ENCODE measurements at places on chromosomes 12 and 14.

GRCh38 chr12:32454075-32454474, 54.7 kb downstream of the FGD4 start:
- DNase-seq: no peak

- DNase-seq: no peak
These were observed 147.6 kb downstream of the CRADD start for GRCh38 chr12:93824514-93825500.

GRCh38 chr12:56206452-56207166, 15.1 kb downstream of the RNF41 start:
- no peak for DNase-seq

DNA sequence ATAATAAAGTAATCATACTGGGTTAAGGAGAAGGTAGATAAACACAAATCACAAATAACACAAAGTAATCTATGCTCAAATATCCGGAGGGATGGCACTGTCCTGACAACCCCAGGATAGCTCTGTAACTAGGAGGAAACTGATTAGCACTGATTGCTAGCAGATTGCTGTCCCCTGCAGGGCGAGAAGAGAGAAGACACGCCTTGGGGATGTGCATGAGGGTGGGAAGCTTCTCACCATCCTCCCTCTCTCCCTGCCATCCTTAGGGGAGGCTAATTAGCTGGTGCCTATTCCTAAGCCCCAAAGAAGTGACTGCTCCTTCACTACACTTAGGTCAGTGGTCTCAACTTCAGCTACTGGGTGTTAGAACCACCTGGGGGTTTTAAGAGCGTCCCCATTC, 27.0 kb upstream of the TMEM260 start:
- DNase-seq: no peak

DNA sequence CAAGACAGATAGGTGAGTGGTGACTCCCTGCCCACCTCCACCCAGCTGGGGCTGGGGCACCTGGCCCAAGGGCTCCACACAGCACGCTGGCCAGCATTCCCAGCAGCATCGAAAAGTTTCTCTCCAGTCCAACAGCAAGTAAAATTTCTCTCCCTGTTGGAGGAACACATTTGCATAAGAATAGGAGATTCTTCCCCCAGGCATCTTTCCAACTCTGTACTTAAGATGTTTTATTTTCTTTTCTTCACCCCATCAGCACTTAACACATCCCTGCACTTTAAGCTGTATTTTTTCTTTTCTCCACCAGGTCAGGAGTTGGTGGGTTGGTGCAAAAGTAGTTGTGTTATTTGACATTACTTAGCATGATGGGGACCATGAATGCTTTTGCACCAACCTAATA, 47.2 kb downstream of the OR9K2 start:
- DNase-seq: no peak

DNA sequence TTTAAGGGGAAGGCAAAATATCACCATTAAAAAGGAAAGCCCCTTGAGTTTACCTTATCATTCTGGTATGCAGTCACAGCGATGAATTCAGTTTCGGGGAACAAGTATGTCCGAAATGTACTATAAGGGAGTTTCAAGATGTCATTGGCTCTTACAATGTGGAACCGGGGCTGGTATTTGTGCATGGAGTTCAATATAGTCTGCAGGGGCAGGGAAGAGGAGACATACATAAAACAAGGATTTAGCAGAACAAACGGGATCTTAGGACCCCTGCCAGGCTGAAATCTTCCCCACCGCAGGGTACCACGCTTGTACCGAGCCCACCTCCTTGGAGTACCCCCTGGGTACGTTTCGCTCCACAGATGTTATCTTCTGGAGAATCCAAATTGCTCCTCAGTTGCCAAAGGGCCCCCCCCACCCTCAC, 4.5 kb downstream of the TBX3 start:
- DNase-seq: no peak

- no peak for DNase-seq
These were observed 89.2 kb upstream of the TMEM260 start for GRCh38 chr14:56490379-56490778.

GRCh38 chr12:123075087-123075645, 75.7 kb downstream of the PITPNM2 start:
- no peak for DNase-seq

DNA sequence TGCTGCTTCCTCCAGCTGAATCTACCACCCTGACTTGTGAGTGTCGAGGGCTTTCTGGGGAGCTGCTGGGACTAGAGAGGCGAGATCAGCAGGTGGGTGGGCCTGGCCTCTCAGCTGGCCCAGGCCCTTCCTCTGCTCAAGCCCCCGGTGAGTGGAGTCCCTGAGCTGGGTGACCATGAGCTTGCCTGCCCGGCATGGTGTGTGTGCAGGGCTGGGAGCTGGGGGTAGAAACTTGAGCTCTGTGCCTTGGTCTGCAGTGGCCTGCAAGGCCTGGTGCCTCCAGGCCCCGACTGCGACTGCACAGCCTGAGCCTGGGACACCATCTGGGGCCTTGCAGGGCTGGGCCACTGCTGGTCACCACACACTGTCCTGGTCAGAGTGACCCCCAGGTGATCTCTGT, 67.4 kb downstream of the KIF26A start:
- no peak for DNase-seq

DNA sequence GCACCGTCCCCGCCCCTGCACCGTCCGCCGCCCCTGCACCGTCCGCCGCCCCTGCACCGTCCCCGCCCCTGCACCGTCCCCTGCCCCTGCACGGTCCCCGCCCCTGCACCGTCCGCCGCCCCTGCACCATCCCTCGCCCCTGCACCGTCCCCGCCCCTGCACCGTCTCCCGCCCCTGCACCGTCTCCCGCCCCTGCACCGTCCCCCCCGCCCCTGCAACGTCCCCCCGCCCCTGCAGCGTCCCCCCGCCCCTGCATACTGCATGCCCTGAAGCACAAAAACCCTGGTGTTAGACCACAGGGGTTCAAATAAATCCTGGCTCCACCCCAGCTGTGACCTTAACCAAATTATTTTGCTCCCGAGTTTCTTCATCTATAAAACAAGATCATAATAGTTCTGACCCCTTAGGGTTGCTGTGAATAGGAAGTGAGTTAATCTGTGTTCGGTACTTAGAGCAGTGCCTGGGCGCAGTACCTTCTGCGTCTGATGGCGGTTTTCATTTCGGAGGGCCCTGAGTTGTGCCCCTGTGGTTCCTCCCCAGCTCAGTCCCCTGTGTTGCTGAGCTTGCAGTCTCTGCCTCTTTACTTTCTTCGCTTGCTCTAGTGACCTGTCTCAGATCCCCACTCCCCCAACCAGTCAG, 38.1 kb downstream of the ESRRB start:
- no peak for DNase-seq

GRCh38 chr12:68641138-68641537, 30.4 kb downstream of the RAP1B start:
- DNase-seq: peak; percentile 5

- DNase-seq: no peak
These were observed 1.0 kb downstream of the IGFBP6 start for GRCh38 chr12:53098354-53098981.

DNA sequence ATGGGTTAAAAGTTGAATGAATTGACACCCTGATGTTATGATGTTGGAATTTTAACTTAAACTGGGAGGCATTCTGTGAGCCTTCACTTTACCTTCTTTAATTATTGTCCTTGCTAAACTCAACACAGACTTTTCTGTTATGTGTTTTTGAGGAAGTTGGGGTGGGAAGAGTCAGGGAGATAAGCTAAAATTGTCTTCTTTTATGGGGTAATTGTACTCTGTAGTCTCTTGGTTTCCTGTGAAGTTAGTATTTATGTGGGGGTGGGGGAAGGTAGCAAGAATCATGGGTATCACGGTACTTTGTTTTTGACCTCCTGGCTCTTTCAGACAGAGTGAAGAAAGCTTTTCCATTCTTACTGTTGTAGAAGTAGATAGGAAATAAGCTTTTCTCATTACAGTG, 32.9 kb downstream of the RAB21 start:
- no peak for DNase-seq

DNA sequence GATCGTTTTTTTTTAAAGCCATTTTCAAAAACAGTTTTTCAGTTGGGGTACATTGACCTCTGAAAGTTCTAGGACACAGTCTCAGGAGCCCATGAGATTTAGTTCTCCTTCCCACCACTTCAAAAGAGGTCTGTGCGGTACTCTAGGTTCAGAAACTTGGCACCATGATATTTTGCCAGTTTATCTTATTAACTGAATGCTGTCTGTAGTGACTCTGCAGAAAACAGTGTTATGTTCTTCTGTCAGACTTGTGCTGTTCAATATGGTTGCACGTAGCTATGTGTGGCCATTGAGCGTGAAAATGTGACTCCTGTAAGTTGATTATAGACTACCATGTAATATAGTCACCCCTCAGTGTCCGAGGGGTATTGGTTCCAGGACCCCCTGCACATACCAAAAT, 35.9 kb downstream of the CRADD start:
- DNase-seq: no peak

DNA sequence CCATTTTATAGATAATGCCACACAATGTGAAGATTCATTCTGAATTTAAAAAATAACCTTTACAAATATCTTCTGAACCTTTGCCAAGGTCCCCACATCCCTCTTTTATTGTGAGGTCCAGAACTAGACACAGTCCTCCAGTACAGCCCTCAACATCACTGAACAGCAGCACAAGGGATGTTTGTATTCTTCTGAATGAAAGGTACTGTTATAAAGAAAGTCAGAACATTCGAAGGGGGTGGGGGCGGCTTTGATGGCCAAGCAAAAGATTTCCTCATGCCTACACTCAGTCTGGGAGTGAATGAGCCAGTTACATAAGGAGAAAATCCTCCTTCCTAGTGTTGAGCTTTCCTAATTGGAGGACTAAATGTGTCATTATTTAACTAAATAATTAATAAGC, 77.3 kb downstream of the PPM1A start:
- no peak for DNase-seq

- no peak for DNase-seq
These were observed 197.5 kb upstream of the TMEM132C start for GRCh38 chr12:128069359-128069997.

GRCh38 chr14:33237115-33237740, 298.5 kb downstream of the NPAS3 start:
- DNase-seq: no peak

- DNase-seq: no peak
These were observed 10.1 kb downstream of the NOC4L start for GRCh38 chr12:132154341-132154761.

GRCh38 chr12:119949145-119949544, 39.9 kb upstream of the BICDL1 start:
- DNase-seq: no peak

GRCh38 chr14:39417014-39417413, 15.2 kb downstream of the FBXO33 start:
- no peak for DNase-seq

DNA sequence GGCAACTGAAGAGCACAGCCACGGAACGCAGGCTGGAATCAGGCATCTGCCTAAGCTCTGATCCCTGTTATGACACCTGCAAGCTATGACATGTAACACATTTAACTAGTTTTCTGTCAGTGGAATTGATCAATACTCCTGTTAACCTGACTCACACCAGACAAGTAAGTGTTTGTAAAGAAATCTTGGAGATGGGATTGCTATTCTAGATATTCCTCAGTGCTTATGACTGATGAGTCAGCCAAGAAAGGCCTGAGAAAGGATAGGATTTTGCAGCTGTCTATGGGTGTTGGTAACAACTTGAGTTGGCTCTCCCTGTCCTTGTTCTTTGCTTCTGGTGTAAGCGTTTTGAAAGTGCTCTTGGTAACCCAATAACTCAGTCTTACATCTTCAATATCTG, 110.5 kb downstream of the GPR135 start:
- DNase-seq: no peak

- DNase-seq: no peak
These were observed 51.1 kb downstream of the APAF1 start for GRCh38 chr12:98696036-98696646.

- no peak for DNase-seq
These were observed 66.4 kb downstream of the PAPOLA start for GRCh38 chr14:96568621-96569020.

GRCh38 chr14:99377951-99378350, 102.7 kb downstream of the SETD3 start:
- no peak for DNase-seq

GRCh38 chr12:52353766-52354165, 13.5 kb downstream of the KRT85 start:
- no peak for DNase-seq

- no peak for DNase-seq
These were observed 1.2 kb downstream of the ITGA5 start for GRCh38 chr12:54417712-54418440.

DNA sequence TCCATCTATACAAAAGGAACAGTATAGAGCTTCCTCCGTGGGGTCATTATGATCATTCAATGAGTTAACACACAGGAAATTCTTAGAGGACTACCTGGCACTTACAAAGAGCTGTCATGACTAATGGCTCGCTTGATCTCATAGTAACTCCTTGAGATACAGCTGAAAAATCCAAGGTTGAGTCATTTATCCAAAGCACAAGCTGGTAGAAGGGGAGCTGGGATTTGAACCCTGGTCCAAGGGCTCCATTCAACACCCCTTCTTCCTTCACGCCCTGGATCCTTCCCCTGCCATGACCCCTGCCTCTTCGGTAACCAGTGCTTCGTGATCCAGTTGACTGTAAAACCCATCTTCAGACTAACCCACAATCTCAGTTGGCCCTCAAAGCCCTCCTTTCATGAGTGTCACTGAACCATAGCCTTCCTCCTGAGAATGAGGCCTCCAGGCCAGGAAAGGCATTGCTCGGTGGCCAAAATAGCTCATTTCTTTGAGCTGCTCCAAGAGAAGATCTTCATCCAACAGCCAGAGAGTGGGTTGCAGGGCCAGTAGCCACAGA, 7.8 kb downstream of the ZFP36L1 start:
- DNase-seq: no peak

DNA sequence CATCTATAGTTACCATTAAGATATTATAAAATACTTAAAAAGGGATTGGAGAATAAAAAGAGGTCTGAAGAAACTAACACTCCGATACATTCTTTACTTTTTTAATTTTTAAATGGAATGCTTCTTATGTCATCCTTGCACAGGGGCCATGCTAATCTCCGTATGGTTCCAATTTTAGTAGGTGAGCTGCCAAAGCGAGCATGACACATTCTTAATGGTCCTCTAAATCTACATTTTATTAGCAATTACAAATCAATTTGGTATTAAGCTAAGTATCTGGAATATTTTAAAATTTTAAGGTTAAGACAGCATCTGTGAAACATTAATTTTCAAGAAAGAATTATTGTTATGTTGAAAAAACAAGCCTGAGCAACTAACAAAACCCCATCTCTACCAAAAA, 6.2 kb upstream of the ARID4A start:
- no peak for DNase-seq

DNA sequence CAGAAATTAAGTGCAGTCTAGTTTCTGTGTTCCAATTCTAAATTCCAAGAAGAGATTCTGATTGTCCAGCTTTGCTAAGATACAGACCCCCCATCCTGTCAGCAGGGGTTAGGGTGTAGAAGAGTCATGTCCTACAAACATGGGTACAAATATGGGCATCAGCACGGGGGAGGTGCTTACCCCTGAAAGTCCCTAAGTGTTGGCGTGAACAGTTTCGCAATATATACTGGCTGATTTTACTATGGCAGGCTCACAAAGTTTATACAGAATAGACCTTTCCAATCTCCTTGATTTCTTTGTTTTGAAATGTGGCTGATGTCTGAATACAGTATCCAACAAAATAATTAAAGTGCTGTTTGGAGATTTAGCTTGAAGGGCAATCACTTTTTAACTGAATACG, 71.6 kb upstream of the PPM1H start:
- DNase-seq: no peak

GRCh38 chr14:36405589-36406274, 85.3 kb upstream of the MBIP start:
- no peak for DNase-seq

All from stimulated activated CD4-positive, alpha-beta T cell treated with anti-CD3 and anti-CD28 coated beads, TNF-alpha, amount 100 ng/mL, for 1 hour (primary cell).